T-helper 17 cell (primary cell): ENCODE measurements at places on chromosomes 12 and 14.
A peak's percentile ranks its signal among the peaks of the same experiment; 100 is the strongest.

- no peak for DNase-seq
- H3K27me3 ChIP-seq = no peaks in the 10 kb centered on the region
- H3K27ac ChIP-seq = no peak overlapping the region
- H3K4me1 ChIP-seq = peaks cover 28% of the 10 kb centered on the region
- no peak overlapping the region for H3K4me3 ChIP-seq
Measured at GRCh38 chr12:26823390-26823789, 9.6 kb downstream of the ITPR2 start.

- peaks cover 2% of the 10 kb centered on the region for H3K36me3 ChIP-seq
- H3K27ac ChIP-seq = no peak overlapping the region
- no peak overlapping the region for H3K4me3 ChIP-seq
- H3K4me1 ChIP-seq = peaks cover 17% of the 10 kb centered on the region
- H3K27me3 ChIP-seq = no peaks in the 10 kb centered on the region
- no peak for DNase-seq
Measured at GRCh38 chr12:10965476-10965875, 21.2 kb downstream of the TAS2R50 start.

DNA sequence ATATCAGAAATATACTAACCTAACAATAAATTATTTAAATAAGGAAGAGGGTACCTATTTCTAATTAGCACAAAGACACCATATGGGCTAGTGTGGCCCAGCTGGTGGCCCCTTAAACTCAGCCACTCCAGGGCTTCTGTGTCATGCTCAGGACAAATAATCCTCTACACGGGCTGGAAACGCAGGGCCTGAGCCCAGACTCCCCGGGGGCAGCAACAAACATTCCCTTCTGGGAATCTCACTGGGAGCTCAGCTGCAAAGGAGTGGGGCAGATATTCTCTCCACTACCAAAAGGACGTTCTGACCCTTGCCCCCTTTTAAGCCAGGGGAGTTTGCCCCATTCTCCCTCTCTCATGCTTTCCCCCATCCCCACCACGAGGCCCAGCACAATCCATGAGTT, 43.7 kb upstream of the ELK3 start:
- H3K4me1 ChIP-seq = peaks cover 3% of the 10 kb centered on the region
- no peaks in the 10 kb centered on the region for H3K27me3 ChIP-seq
- no peak overlapping the region for H3K27ac ChIP-seq
- DNase-seq = no peak

GRCh38 chr12:64699504-64700115, 59.6 kb downstream of the GNS start:
- no peaks in the 10 kb centered on the region for H3K27me3 ChIP-seq
- peak overlapping the region; percentile 83 for H3K27ac ChIP-seq
- peaks cover 5% of the 10 kb centered on the region for H3K36me3 ChIP-seq
- DNase-seq = no peak

DNA sequence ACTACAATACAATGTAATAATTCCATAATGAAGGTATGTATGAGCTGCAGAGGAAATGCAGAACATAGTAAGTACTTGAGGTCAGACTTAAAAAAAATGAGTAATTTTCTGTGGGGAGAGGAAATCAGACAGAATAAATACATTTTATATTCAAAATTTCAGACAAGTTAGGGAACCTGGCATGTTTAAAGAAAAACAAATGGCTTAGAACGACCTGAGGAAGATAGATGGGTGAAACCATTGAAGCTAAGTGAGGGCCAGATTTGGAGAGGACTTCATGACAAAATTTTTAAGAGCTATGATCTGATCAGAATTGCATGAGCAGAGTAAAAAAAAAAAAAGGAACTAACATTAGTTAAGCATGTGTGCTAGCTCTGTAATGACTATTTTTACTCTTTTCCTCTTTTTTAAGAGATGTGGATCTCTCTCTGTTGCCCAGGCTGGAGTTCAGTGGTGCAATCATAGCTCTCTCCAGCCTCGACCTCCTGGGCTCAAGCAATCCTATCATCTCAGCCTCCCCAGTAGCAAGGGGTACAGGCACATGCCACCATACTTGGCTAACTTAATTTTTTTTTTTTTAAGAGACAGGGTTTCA, 157.6 kb upstream of the PDE3A start:
- no peaks in the 10 kb centered on the region for H3K27me3 ChIP-seq
- H3K27ac ChIP-seq = no peak overlapping the region
- H3K36me3 ChIP-seq = no peaks in the 10 kb centered on the region
- no peaks in the 10 kb centered on the region for H3K4me1 ChIP-seq

DNA sequence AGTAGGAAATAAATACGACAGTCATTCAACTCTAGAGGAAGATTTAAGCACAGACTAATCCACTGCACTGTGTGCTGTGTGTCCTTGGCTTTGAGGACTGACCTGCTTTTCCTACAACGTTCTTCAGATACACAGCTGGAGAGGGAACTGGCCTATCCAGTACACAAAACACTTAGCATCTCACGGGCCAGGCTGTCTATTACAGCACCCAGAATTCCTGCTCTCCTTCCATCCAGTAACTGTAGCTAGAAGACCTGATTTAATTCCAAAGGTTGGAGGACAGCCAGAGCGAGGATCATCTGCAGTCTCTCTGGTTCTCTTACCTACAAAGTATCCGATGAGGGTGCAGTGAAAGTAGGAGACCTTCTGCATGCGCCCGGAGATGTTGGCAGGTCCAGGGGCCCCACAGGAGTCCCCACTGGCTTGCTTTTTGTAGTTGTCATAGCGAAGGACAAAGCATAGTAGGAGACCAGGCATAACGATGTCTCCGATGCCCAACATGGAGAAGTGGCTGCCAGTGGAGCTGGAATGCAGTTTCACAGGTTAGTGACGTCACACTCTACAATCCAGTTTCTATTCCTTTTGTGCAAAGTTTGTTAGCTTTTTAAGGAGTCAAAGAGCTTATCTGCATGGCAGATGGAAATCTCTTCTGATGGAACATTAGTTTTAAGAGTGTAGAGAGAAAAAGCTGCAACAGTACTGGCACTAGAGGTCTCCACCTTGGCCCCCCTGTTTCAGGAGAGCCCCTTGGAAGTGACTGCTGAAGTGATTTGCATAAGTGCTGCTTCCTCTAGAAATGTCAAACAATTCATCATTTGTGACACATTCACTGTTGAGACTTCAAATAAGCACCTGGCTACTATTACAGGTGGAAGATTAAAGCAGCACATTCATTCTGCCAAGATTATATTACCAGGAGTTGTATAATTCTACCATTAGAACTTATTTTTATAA, 41.7 kb downstream of the ACADS start:
- H3K27me3 ChIP-seq = no peaks in the 10 kb centered on the region
- H3K4me1 ChIP-seq = peaks cover 15% of the 10 kb centered on the region
